Hematopoietic multipotent progenitor cell treated with erythropoietin and hydrocortisone succinate and interleukin-3 and kit ligand, for 6 days (in vitro differentiated cells): ENCODE measurements at places on chromosomes 11 and 22.
A peak's percentile ranks its signal among the peaks of the same experiment; 100 is the strongest.

- no peak for DNase-seq
Measured at GRCh38 chr22:45319324-45319685, 9.6 kb downstream of the FAM118A start.

GRCh38 chr11:33842236-33842915, 49.5 kb downstream of the LMO2 start:
- no peak for DNase-seq

GRCh38 chr11:110251836-110252235, 44.6 kb downstream of the RDX start:
- DNase-seq: peak; percentile 33

GRCh38 chr11:133041928-133042882, 490.1 kb downstream of the OPCML start:
- DNase-seq: no peak

- DNase-seq: no peak
Measured at GRCh38 chr22:29914165-29914564, 31.2 kb downstream of the MTMR3 start.

- no peak for DNase-seq
Measured at GRCh38 chr11:67745181-67745726, 70.8 kb upstream of the ALDH3B2 start.

- DNase-seq: no peak
Measured at GRCh38 chr11:21323617-21324016, 654.2 kb downstream of the NELL1 start.

- DNase-seq: no peak
Measured at GRCh38 chr11:1779806-1780699, 16.3 kb upstream of the CTSD start.

DNA sequence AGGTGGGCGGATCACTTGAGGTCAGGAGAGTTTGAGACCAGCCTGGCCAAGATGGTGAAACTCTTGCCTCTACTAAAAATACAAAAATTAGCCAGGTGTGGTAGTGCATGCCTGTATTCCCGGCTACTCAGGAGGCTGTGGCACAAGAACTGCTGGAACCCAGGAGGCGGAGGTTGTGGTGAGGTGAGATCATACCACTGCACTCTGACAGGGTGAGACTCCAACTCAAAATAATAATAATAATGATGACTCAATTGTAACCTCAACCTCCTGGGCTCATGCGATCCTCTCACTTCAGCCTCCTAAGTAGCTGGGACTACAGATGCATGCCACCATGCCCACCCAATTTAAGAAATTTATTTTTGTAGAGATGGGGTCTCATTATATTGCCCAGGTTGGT, 15.6 kb upstream of the CHRNA10 start:
- no peak for DNase-seq
